Lung microvascular endothelial cell (primary cell): ENCODE measurements at places on chromosomes 7 and 10.

- peak; percentile 66 for DNase-seq
These were observed 44.4 kb downstream of the PFKFB3 start for GRCh38 chr10:6247041-6247712.

- DNase-seq: no peak
These were observed 269.6 kb downstream of the ELFN1 start for GRCh38 chr7:1939434-1940401.

- DNase-seq: no peak
These were observed 173.4 kb upstream of the KLF14 start for GRCh38 chr7:130907439-130907838.

GRCh38 chr7:45911311-45911710, 9.8 kb downstream of the IGFBP3 start:
- DNase-seq: no peak

GRCh38 chr7:101232141-101232850, 5.3 kb downstream of the CLDN15 start:
- DNase-seq: no peak
